ENCODE measurements at places on chromosomes 16 and 17.

DNA sequence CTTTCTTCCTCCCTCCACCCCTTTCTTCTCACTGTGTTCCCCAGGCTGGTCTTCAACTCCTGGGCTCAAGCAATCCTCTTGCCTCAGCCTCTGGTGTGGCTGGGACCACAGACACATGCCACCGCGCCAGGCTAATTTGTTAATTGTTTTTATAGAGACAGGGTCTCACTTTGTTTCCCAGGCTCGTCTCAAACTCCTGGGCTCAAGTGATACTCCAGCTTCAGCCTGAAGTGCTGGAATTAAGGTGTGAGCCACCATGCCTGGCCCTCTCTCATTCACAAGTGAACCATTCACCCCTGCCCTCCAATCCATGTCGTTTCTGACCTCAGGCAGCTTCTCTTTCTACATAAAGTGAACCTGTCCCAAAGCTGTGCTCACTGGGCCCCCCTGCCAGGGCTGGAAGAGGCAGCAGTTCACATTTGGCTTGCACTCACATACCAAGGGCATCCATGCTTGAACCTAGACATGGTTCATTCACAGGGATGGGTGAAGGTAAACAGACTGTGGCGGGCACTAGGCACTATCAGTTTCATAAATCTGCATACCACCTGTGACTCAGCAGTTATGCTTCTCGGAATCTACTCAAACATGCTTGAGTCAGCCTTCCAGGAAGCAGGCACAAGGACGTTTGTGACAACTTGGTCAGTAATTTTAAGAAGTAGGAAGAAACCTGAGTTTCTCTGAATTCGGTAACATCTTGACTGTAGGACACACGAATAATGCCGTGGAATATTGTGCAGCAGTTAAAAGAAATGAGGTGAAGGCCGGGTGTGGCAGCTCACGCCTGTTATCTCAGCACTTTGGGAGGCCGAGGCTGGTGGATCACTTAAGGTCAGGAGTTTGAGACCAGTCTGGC is 6.0 kb upstream of the RNF213 start:
- no peak for DNase-seq

DNA sequence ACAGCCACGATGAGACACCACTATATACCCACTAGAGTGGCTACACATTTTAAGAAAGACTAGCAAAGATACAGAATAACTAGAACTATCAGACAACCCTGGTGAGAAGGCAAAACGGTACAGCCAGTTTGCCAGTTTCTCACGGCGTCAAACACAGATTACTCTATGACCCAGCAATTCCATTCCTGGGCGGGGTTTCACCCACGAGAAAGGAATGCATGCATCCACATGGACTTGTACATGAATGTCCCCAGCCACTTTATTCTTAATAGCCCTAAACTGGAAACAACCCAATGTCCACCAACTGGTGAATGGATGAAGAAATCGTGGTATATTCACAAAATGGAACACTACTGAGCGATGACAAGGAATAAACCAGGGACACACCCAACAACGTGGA is 74.5 kb downstream of the MYH10 start:
- DNase-seq = no peak

DNA sequence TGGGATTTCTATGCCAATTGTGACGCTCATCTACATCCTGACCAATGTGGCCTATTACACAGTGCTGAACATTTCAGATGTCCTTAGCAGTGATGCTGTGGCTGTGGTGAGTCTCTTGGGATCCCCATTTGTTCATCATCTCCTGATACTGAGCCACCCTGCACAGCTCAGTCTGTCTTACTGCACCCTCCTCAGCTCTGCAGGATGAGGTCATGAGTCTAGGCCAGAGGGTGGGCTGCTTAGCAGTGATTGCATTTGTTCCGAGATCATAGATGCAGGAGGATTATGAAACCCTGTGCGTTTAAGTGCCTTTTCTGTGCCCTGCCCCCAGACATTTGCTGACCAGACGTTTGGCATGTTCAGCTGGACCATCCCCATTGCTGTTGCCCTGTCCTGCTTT is 19.5 kb downstream of the SLC7A6OS start:
- DNase-seq = no peak

DNA sequence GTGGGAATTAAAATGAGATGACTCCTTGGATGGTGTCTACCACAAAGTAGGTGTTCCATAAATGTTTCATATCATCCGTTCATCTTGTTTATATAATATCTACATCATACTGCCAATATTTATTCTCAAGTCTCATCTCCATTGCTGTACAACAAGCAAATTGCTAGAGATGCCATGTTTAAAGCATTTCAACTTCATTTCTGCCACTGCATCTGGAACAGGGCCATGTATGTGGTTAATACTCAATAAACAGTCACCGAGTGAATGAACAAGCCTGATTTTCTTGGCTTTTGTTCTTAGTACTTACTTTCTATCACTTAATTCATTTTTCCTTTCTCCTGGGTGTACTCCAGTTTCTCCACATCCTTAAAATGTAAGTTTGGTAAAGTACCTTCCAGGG is 107.6 kb downstream of the KCNJ2 start:
- DNase-seq = no peak

DNA sequence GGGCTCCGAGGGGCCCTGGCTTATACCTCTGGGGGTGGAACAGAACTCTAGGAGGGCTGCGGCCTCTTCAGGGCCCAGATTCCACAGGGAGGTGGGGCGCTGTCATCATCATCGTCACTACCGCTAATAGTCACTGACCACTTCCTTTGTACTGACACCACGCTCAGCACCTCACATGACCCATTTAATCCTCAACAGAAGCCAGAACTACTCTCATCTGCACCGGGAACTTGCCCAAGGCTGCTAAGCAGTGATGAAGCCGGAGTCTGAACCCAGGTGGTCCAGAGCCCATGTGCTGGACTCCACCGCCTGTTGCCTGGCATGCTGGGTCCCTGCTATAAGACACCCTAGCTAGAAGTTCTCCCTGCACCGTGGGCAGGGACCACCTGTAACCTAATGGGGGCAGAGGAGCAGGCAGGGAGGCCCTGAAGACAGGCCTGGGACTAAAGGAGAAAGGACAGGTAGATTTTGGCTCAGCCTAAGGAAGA is 12.0 kb downstream of the UNC13D start:
- no peak for DNase-seq
